ENCODE measurements at places on chromosomes 3 and 15.

GRCh38 chr3:39156421-39156820 is 3.0 kb upstream of the CSRNP1 start:
- DNase-seq, result no peak

GRCh38 chr15:99692825-99693224 is 40.4 kb downstream of the LYSMD4 start:
- no peak for DNase-seq

DNA sequence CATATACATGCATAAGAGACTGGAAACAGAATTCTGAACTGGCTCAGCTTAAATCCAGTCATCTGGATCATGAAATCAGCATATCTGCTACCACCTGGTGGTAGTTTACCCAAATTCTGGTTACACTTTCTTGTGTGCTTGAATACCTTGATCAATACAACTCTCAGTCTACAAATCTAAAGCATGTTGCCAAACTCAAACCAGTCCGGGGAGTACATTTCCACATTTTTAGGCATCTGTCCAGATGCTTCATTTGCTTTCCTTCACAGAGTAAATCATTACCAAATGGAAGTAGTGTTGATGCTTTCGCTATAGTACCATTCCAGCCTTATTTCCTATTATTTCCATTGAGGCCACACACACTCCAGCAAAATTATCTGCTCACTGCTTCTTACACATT is 126.4 kb downstream of the P2RY1 start:
- no peak for DNase-seq

DNA sequence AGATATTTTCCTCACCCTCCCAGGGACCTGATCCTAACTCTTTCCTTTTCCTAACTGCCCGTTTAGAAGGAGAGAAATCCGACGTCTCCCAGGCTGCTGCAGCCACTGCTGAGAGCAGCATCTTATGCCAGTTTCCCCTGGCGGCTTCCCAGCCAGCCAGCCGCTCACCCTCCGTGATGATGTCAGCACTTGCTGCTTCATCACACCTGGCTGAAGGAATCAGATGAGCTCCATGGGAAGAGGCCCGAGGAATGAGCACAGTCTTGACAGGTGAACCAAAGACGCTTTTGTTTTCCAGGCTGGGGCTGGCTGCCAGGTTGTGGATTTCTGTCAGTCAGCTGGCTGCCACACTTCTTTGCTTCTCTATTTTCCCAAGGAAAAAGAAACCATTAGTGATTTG is 445.1 kb upstream of the RBMS3 start:
- DNase-seq, result no peak
